GM23338 (cell line): ENCODE measurements at places on chromosomes 4 and X.

DNA sequence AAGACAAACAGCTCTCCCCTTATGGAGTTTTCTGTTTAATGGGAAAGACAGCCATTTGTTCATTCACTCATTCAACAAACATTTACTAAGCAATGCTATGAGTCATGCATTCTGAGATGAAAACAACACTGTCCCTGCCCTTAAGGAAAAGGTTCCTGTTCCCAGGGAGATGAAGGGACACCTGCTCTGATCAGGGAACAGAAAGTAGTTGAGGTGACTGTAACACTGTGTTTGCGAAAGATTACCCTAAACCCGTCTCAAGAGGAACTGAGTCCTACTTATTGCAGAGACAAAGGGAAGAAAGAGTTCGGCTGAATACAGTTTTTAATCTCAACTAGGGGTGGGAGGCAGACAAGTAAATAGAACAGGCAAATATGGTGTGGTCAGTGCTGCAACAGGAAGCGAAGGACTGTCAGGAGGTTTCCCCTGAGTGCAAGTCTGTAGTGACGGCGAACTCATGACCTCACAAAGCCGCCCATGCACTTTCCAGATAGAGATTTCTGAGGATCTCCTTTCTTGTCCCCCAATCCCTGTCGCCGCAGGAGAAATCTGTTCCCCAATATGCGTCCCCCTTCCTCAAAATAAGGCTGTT is 712 bp downstream of the STX18 start:
- peaks cover 5% of the 10 kb centered on the region; the same call in 1 of the 2 replicates for H3K36me3 ChIP-seq
- H3K4me3 ChIP-seq = peak overlapping the region; percentile 98
- H3K4me1 ChIP-seq = peaks cover 15% of the 10 kb centered on the region

GRCh38 chr4:182724414-182724813 is 192.8 kb downstream of the DCTD start:
- H3K4me3 ChIP-seq = no peak overlapping the region
- no peaks in the 10 kb centered on the region for H3K36me3 ChIP-seq
- H3K27ac ChIP-seq = no peak overlapping the region
- no peak for DNase-seq
- no peaks in the 10 kb centered on the region for H3K4me1 ChIP-seq

DNA sequence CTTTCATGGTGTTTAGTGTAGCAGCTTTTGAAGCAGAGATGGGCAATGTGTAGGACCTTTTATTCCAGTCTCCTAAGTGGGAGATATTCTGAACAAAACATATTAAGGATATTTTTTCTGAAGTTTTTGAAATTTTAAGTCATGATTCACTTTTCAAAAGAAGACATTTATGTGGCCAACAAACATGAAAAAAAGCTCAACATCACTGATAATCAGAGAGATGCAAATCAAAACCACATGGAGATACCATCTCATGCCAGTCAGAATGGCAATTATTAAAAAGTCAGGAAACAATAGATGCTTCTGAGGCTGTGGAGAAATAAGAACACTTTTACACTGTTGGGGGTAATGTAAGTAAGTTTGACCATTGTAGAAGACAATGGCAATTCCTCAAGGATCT is 76.0 kb downstream of the FAT4 start:
- H3K4me3 ChIP-seq = no peak overlapping the region
- no peaks in the 10 kb centered on the region for H3K36me3 ChIP-seq
- DNase-seq = no peak
- H3K27ac ChIP-seq = no peak overlapping the region
- H3K27me3 ChIP-seq = no peaks in the 10 kb centered on the region

GRCh38 chr4:141932490-141932889 is 296.1 kb downstream of the IL15 start:
- H3K27ac ChIP-seq = no peak overlapping the region
- peaks cover 3% of the 10 kb centered on the region; the same call in 1 of the 2 replicates for H3K36me3 ChIP-seq
- no peaks in the 10 kb centered on the region for H3K27me3 ChIP-seq
- H3K4me1 ChIP-seq = no peaks in the 10 kb centered on the region
- DNase-seq = no peak

DNA sequence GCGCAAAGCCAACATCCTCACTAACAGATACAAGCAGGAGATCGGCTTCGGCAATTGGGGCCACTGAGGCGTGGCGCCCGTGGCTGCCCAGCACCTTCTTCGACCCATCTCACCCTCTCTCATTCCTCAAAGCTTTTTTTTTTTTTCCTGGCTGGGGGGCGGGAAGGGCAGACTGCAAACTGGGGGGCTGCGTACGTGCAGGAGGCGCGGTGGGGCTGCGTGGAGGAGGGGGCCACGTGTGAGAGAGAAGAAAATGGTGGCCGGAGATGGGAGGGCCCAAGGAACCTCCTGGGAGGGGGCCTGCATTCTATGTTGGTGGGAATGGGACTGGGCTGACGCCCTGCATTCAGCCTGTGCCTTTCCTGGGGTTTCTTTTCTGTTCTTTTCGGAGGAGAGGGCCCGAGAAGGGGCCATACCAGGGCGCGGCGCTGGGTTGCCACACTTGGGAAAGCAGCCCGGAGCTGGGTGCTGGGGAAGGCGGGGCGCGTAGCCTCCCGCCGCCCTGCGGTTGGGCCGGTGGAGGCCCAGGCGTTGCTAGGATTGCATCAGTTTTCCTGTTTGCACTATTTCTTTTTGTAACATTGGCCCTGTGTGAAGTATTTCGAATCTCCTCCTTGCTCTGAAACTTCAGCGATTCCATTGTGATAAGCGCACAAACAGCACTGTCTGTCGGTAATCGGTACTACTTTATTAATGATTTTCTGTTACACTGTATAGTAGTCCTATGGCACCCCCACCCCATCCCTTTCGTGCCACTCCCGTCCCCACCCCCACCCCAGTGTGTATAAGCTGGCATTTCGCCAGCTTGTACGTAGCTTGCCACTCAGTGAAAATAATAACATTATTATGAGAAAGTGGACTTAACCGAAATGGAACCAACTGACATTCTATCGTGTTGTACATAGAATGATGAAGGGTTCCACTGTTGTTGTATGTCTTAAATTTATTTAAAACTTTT is 4.5 kb downstream of the MID1IP1 start:
- DNase-seq = peak; percentile 42
- H3K4me3 ChIP-seq = peak overlapping the region; percentile 72
- H3K27me3 ChIP-seq = no peaks in the 10 kb centered on the region
- peak overlapping the region; percentile 93 for H3K27ac ChIP-seq
- peaks cover 6% of the 10 kb centered on the region; the same call in 1 of the 2 replicates for H3K36me3 ChIP-seq
- H3K4me1 ChIP-seq = peaks cover 14% of the 10 kb centered on the region

DNA sequence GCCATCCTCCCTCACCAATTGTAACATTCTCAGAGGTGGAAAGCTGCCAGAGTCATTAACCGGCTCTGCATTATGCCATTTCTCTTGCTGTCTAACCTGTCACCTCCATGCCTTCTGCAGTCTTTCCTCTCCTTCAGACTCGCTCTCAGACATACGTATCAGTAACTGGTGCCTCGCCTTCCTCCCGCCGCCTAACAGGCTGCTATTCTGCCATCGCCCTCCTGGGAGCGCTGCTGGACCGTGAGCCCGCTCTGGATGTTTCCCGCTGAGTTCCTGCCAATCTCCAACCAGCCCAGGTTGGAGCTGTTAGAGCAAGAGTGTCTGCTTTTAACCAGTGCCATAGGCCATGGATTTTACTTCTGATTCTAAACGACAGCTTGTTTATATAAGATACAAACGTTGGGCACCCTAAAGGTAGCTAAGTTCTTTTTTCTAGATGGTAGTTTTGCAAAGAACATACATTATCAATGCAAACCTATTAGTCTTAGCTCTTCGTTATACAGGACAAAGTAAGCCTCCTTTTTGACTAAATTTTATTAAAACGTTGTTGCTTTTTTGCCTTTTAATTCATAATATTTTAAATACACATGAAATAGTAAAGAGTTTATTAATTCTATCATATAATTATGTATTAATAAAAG is 59.5 kb upstream of the NEIL3 start:
- H3K27ac ChIP-seq = no peak overlapping the region
- peak; percentile 84 for DNase-seq
- H3K27me3 ChIP-seq = no peaks in the 10 kb centered on the region
- no peaks in the 10 kb centered on the region for H3K36me3 ChIP-seq
- no peak overlapping the region for H3K4me3 ChIP-seq

DNA sequence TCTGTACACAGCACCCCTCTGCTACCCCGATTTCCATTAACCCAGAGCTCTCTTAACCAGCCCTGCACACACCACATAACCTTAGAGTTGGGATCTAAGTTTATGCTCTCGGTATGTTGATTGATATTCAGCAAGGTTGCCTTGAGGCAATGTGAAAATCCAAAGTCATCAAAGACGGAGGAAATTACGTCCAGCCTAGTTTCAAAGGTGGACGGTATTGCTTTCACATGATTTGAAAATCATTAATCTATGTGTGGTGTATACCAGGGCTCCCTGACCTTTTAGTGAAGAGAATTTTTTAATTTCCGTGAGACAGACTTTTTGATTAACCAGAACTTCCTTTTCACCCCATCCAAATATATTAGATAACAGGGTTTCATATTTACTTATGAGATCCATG is 272.5 kb upstream of the LCORL start:
- DNase-seq = no peak
- no peaks in the 10 kb centered on the region for H3K4me1 ChIP-seq
- H3K36me3 ChIP-seq = no peaks in the 10 kb centered on the region

DNA sequence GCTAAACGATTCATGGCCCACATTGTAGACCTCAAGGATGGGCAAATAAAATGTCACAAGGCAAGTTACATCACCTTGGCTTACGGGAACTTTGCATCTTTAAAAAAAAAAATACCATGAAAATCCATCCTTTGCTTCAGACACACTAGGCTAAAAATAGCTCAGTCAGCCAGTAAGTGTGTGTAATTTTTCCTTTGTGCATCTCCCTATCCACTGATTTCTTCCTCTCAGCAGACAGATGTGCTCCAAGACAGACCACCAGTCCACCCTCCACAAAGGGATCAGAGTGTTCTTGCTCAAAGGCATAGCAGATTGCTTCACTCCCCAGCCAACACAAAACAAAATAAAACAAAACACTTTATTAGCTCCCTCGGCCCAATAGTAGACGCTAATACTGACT is 14.6 kb downstream of the LDB2 start:
- H3K27ac ChIP-seq = no peak overlapping the region; the same call in 1 of the 2 replicates
- DNase-seq = no peak
- H3K27me3 ChIP-seq = no peaks in the 10 kb centered on the region

DNA sequence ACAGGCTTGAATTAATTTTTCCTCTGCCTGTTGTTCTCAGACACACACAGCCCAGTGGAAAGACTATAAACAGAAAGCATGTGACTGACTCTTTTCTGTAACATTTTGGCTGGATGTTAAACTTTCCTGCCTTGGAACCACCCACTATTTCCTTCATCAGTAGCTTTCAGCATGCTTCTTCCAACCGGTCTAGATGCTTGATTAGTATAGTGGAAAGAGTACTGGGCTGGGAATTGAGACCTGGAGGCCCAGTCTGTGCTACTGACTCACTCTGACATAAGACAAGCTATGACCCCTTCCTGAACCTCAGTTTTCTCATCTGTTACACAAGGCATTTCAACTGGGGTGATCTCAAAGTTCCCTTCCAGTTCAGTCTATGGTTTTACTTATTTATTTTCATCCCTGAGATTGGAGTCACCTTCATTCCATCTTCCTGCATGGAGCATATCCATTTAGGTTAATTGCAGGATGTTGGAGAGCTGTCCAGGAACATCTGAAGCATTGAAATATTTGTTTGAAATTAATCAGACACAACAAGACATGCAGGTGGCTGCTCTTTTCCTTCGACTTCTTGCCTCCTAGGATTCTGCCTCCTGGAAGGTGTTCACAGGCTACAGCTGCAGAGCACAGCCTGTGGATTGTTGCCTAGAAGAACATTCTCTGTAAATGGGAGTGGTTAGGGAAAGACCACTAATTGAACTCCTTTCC is 173.4 kb downstream of the RTL9 start:
- no peaks in the 10 kb centered on the region for H3K4me1 ChIP-seq
- no peaks in the 10 kb centered on the region for H3K27me3 ChIP-seq
- H3K27ac ChIP-seq = no peak overlapping the region
- H3K36me3 ChIP-seq = no peaks in the 10 kb centered on the region
- DNase-seq = no peak
- no peak overlapping the region for H3K4me3 ChIP-seq

GRCh38 chr4:89904524-89904923 is 9.9 kb downstream of the MMRN1 start:
- H3K4me3 ChIP-seq = no peak overlapping the region
- no peaks in the 10 kb centered on the region; the same call in 1 of the 2 replicates for H3K4me1 ChIP-seq
- no peak overlapping the region for H3K27ac ChIP-seq
- H3K36me3 ChIP-seq = no peaks in the 10 kb centered on the region
- H3K27me3 ChIP-seq = no peaks in the 10 kb centered on the region

DNA sequence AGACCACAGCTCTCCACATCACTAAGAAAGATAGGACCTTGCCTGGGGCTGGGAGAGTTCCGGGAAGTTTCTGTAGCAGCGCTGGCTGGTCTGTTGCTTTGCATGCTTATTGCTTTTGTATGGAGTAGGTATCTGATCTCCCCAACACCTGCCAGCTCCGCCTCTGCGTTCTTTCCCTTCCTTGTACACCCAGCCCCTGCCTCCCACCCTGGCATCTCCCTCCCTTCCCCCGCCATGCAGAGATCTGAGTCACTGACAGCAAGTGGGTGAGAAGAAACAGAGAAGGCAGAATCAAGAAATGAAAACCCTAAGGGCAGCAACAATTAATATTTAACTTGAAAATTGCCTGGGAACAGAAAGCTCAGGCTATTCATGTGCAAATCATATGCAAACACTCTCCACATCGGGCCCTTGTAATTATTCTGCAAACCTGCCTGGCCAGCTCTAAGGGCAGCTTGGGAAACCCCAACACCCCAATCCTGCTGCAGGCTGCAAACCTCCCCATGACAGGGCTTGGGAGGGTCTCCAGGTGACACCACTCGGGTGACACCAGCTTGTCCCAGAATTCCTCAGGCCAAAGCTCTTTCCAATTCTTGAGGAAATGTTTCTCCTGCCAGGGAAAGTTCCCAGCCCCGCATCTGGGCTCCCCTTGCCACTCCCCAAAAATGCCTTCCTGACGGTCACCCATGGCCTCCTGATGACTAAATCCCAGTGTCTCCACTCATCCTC is 257.2 kb downstream of the FBXW7 start:
- H3K27me3 ChIP-seq = no peaks in the 10 kb centered on the region
- peaks cover 19% of the 10 kb centered on the region for H3K4me1 ChIP-seq
- DNase-seq = peak; percentile 55
- no peaks in the 10 kb centered on the region for H3K36me3 ChIP-seq
- 0 out of 2 replicates have a peak overlapping the region, but pooled peaks have one; percentile 9 for H3K4me3 ChIP-seq

GRCh38 chr4:4386296-4386735 is 586 bp upstream of the NSG1 start:
- no peaks in the 10 kb centered on the region for H3K36me3 ChIP-seq
- no peak overlapping the region for H3K27ac ChIP-seq
- DNase-seq = peak; percentile 76
- peaks cover 48% of the 10 kb centered on the region for H3K27me3 ChIP-seq

- peaks cover 2% of the 10 kb centered on the region for H3K4me1 ChIP-seq
- no peaks in the 10 kb centered on the region for H3K27me3 ChIP-seq
- no peak overlapping the region for H3K4me3 ChIP-seq
- no peaks in the 10 kb centered on the region for H3K36me3 ChIP-seq
These were observed 340.3 kb upstream of the GRID2 start for GRCh38 chr4:91963486-91963885.

DNA sequence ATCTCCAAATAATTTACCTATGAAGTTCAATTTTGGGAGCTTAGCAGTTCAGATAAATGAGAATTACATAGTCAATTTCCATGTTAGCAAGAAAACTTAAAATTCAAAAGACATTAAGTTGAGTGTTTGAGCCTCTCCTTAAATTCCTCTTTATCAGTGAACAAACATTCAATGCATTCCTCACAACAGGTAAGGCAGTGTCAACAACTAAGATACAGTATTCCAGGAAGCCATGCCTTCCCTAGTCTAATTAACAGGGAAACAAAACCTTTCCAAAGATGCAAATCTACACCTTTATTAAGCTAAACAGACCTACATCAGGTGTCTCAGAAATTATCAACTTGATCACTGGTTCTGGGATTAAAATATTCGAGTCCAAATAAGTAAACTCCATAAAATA is 3.7 kb downstream of the SH3RF1 start:
- H3K4me1 ChIP-seq = peaks cover 39% of the 10 kb centered on the region
- no peaks in the 10 kb centered on the region for H3K36me3 ChIP-seq
- H3K4me3 ChIP-seq = peak overlapping the region; percentile 4; the same call in 1 of the 2 replicates
- peak; percentile 54 for DNase-seq
- H3K27me3 ChIP-seq = no peaks in the 10 kb centered on the region
- peak overlapping the region; percentile 83; the same call in 1 of the 2 replicates for H3K27ac ChIP-seq
